ENCODE measurements at places on chromosomes 16 and 17. TPM values are rescaled to one million over a fixed set of nuclear protein-coding genes. Genes with fewer than 3 reads are reported as not detected.

EME1 gene
- total RNA-seq: not detected

KRT31 gene
- total RNA-seq: not detected

EVPL gene
- not detected for total RNA-seq

DNA sequence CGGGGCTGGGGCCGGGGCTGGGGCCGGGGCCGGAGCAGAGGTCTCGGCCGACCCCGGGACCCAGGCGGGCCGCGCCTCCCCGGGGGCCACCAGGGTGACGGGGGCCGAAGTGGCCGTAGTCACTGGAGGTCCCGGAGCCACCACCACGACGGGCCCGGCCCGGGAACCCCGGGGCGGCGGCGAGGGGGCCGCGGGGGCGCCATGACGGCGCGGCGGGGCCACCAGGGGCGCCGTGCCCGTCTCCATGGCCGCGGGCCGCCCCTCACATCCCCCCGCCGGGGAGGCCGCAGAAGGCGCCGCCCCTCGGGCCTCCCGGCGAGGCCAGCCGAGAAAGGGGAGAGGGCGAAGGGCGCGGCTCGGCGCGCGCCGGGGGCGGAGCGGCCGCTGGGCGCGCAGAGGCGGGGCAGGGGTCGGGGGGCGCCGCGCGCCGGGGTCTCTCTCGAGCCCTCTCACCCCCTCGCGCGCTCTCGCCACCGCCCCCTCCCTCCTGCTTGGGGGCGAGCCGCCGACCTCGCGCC is 297 bp downstream of the TBC1D10B start:
- H3K36me3 ChIP-seq: peaks cover 8% of the 10 kb centered on the region
- H3K27me3 ChIP-seq: no peaks in the 10 kb centered on the region
- H3K4me1 ChIP-seq: peaks cover 13% of the 10 kb centered on the region
- DNase-seq: no peak
- H3K4me3 ChIP-seq: peak overlapping the region; percentile 78
- peak overlapping the region; percentile 69 for H3K27ac ChIP-seq

DNA sequence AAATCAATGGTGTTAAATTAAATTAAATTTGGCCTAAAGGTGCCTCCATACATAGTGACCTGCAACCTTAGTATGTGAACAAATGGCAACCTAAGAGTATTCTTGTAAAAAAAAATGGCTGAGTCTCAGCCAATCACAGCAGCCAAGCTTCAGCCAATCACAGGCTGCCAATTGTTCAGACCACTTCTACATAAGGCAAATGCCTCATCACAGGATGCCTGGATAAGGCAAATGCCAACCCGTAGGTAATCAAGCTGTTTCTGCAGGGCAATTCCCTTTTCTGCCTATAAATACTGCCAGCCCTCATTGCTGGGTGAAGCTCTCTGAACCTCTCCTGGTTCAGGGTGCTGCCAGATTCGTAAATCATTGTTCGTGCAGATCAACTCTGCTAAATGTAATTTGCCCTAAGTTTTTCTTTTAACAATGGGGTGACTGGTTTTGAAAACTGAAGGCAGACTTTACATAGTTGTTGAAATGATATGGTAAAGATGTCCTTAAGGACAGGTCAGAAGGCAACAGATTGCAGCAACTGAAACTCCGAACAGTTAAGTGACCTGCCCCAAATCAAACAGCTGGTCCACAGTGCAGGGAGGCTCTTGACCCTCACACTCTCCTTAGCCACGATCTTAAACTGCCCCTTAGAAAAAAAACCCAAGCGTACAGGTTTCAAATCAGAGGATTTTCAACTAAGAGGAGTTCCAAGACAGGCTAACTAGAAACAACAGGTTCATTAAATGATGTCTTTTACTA is 50.3 kb downstream of the N4BP1 start:
- peaks cover 5% of the 10 kb centered on the region for H3K4me1 ChIP-seq
- H3K4me3 ChIP-seq: no peak overlapping the region
- H3K27ac ChIP-seq: no peak overlapping the region
- no peak for DNase-seq

DNA sequence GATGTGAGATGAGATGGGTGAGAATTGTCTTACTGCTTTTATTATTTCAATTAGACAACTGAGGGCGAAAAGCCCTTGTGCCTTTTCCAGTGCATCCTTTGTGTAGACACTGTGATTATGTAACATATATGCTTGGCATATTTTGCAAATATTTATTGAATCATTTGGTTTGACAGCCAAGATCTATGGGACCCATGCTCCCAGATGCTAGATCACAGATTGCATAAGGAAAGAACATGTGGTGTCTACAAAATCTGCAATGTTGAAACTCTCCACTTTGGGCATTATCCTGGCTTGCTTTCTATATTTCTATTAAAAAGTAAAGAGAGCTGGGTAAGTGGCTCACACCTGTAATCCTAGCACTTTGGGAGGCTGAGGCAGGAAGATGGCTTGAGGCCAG is 4.8 kb upstream of the COG1 start:
- H3K36me3 ChIP-seq: no peaks in the 10 kb centered on the region
- H3K4me3 ChIP-seq: no peak overlapping the region
- H3K27ac ChIP-seq: no peak overlapping the region
- no peak for DNase-seq

GRCh38 chr16:87216148-87216840 is 100.9 kb downstream of the C16orf95 start:
- H3K36me3 ChIP-seq: no peaks in the 10 kb centered on the region
- no peaks in the 10 kb centered on the region for H3K27me3 ChIP-seq
- no peak for DNase-seq
- H3K27ac ChIP-seq: peak overlapping the region; percentile 27

CA7 gene
- not detected for total RNA-seq

- H3K27ac ChIP-seq: no peak overlapping the region
- no peaks in the 10 kb centered on the region for H3K4me1 ChIP-seq
- no peak overlapping the region for H3K4me3 ChIP-seq
Observed at GRCh38 chr16:64455275-64455674, 666.6 kb downstream of the CDH11 start.

DNA sequence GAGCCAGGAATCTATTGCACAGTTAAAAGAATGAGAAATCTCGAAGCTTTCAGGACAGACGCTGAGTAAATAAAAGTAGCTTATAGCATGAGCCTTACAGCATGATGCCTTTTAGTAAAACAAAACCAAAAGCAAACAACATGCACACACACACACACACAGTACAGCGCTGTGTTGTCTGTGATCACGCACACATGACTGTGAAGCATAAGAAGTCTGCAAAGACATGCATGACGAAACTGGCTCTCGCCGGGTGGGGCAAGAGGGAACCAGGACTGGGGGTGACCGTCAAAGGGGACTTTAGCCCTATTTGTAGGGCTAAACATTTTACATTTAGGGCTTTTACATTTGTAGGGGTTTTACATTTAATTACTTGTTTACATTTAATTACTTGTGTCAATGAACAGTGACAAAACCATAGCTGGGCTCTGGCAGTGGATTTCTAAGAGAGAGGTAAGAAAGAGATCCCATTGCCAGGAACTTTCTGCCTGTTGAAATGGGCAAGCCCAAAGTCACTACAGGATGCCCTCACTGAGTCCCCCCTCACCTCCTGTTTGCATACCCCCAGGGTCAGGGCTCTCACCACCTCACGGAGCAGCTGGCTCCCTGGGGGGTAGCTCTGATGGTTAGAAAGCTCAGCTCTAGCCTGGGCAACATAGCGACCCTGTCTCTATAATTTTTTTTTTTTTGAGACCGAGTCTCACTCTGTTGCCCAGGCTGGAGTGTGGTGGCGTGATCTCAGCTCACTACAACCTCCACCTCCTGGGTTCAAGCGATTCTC is 2.0 kb upstream of the TNFRSF13B start:
- no peaks in the 10 kb centered on the region for H3K36me3 ChIP-seq
- H3K4me3 ChIP-seq: no peak overlapping the region
- no peak for DNase-seq
- H3K27me3 ChIP-seq: no peaks in the 10 kb centered on the region
- no peaks in the 10 kb centered on the region for H3K4me1 ChIP-seq
